ENCODE measurements at places on chromosomes 3 and 15. TPM values are rescaled to one million over a fixed set of nuclear protein-coding genes. Genes with fewer than 3 reads are reported as not detected.

DNA sequence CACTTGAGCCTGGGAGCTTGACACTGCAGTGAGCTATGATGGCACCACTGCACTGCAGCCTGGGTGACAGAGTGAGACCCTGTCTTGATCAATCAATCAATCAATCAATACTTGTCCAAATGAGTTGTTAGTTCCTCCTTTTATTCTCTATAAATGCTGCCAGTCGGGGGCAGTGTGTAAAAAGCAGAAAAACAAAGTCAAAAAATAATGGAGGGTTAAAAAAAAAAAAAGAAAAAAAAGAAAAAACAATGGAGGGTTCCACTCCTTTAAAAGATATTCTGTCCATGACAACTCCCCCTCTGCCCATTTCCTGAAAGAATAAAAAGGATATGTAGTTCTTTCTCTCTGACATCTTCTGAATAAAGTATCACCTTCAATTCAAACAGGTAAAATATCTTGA is 1068.6 kb downstream of the FHIT start:
- no peak for DNase-seq

GRCh38 chr3:142946861-142947260 is 16.6 kb downstream of the PAQR9 start:
- DNase-seq = no peak

DNA sequence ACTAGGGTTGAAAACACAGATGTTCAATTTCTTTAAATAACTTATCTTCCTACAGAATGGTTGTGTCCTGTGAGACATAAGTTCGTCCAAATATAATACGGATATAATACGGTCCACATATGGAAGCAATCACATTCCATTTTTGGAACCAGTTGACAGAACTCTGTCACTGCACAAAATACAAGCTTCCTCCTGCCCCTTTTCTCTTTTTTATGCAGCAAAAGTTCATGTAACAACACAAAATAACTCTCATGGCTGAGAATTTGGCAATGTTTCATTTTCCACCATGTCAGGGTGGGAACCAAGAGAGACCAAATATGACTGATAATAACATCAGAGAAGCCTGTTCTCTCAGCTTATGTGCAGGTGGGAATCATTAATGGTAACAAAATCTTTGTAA is 158.1 kb upstream of the ZNF385D start:
- DNase-seq = no peak

DNA sequence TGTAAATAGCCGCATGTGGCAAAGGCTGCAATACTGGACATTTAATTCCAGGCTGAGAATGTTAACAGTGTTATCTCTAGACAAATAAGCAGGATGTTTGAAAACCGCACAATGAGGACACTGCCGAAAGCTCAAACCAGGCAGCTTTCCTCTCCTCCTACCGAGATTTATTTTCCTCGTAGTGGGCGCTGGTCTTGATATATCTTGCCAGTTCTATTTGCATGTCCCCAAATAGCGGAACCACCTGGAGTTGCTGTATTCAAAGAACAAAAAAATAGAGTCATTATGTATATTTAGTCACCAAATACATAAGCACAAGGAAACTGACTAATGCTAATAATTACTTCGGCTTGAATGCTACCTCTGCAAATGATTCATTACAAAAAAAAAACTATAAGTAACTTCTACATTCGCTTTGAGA is 46.5 kb downstream of the CYFIP1 start:
- DNase-seq = no peak

- no peak for DNase-seq
Observed at GRCh38 chr3:60364475-60364874, 886.8 kb downstream of the FHIT start.

- DNase-seq = no peak
Observed at GRCh38 chr15:69386284-69386683, 27.9 kb upstream of the KIF23 start.

GRCh38 chr3:14118400-14119381 is 6.0 kb downstream of the CHCHD4 start:
- DNase-seq = no peak

DNA sequence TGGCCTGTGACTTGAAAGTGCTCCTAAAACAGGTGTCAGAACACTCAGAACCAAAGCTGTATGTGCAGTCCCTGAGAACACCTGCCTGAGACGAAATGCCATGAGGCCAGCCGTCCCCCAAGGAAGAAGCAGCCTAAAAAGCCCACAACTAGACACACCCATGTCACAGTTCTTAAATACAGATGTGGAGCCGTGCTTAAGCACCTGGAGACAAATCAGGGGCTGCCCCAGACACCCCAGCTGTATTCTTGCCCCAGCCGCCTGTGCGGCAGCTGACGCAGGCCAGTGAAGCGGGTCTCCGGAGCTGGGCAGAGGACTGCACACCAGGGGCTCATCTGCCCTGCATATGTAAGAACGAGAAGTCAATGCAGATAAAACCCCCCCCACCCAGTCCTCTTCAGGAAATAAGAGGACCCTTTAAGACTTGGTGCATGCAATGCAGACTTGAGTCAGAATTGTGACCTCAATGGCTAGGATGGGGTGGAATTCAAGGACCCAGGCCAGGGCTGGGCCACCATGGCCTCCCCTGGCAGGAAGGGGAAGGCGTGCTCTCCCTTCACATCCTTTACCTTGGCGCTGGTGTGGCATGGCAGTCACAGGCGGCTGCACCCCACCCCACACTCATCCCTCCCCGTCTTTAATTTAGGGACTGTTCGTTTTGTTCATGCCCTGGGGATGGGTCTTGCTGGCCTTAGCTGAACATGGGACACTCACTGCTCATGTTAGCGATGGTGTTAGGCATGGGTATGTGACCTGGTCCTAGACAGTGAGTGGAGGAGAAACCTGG is 27.7 kb upstream of the PLXNA1 start:
- no peak for DNase-seq

DNA sequence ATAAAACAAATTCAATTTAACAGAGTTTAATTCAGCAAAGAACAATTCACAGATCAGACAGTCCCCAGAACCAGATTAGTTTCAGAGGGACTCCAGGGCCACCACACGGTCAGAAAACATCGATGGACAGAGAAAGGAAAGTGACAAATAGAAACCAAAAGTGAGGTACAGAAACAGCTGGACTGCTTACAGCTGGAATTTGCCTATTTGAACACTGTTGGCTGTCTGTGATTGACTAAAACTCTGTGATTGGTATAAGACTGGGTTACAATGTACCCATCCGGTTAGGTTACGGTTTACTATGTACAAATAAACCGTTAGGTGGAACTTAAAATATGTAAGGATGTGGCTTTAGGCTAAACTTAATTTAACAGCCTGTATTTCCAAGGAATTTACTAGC is 30.3 kb downstream of the MOBP start:
- no peak for DNase-seq

DNA sequence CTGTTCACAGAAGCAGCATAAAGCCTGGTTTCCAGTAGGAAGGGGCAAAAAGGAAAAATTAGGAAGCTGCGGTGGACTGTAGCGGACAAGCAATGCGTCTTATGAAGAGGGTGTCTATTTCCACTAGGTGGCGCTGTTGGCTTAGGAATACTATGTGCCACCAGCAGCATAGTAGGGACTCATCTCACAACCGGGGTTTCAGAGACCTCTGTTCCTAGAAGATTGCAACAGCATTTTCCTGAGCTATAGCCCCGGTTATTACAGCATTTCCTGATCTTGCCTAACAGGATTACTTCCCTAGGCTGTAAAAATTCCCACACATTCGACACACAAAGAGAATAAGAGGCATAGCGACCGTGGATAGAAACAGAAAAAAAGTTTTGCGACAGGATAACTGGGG is 683.0 kb downstream of the TBL1XR1 start:
- DNase-seq = no peak

DNA sequence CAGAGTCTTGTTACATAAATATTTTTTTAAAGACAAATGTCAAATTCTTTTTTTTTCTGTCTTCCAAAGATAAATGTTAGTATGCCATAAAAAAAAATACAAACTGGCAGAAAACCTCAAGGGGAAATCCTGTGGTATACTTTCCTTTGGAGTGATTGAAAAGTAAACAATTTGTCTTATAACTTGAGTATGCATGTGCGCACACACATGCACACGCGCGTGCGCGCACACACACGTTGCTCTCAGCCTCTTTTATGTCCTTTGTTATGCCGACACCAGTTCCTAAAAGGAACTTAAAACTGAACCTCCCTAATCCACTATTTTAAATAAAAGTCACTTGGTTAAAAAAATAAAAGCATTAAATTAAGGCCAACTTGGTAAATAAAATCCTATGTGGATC is 58.1 kb downstream of the TGFBR2 start:
- DNase-seq = peak; percentile 39

GRCh38 chr3:76570436-76571057 is 469.4 kb upstream of the ROBO2 start:
- no peak for DNase-seq

The FEZF2 gene
- polyA plus RNA-seq = not detected

The ARHGAP31 gene
- 2.3 TPM for polyA plus RNA-seq

The ZNF620 gene
- 3.4 TPM for polyA plus RNA-seq

The SATB1 gene
- polyA plus RNA-seq = 242 TPM
